Breast epithelium (tissue), 4 donors: ENCODE measurements at places on chromosomes 1 and 21.
A peak's percentile ranks its signal among the peaks of the same experiment; 100 is the strongest.

DNA sequence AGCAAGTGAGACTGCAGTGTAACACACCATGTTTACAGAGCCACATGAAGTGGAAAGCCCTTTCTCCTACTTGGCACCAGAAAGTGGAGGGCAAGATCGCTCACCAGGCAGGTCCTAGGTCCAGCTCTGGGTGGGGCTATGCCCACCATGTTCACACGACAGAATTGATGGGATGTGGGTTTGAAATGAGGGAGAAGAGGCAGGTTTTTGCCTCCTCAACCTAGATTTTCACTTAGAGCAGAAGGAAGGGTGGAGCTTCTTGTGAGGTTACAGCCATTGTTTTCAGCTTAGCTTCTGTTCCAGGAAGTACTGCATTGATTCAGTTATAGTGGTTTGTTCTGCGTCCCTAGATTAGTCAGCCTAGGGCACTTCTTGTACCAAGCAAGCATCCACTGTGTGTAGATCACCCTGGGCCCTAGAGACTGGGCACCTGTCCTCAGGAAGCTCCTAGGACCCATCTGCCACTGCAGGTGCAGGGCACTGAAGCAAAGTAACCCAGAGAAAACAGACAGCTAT is 2.3 kb downstream of the CD53 start:
- DNase-seq = no peak

DNA sequence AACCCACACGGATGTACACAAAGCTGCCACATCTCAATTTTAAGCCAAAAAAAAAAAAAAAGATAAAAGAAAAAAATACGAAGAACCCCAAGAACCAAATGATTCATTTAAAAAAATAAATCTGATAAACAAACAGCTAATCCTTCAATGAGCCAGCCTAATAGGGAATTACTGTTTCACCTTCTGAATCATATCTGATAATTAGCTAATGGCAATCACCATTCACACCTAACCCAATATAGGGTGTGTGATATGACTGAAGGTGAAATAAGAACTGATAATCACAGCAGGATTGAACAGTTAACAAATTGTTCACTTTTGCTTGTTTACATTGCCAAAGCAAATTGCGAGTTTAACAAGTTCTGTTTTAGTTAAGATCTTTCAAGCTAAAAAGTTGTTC is 61.4 kb downstream of the LAMC2 start:
- no peak for DNase-seq

DNA sequence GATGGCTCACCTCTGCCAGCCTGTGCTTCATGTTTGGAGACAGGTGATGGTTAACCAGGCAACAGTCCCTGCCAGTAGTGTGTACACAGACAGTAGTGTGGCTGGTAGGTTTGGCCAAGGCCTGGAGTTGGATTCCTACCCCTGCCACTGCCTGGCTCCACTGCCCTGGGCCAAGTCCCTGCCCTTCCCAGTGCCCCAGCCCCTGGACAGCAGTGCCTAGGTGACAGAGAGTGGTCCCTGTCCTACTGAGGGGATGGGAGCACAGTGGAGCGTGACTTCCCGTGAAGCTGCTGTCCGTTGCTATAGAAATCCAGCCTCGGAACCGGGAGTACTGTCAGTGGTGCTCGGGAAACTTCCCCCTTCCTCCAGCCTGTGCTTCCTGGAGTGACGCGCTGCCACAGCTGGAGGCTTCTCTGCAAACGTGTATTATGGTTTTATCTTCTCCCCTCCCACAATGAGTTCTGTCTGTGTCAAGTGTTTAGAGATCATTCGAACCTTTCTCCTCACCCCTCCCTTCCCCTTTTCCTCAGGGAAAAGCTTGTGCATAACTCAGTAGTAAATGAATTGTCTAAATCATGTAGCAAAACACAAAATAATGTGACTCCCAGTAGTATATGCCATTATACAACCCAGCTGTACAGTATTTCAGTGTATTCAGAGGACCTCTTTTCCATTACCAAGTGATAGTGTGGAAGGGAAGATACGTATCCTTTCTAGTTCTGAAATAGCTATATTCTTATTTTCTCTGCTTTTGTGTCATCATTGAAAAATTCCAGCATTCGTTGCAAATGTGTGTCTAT is 73.4 kb downstream of the GALNT2 start:
- no peak for DNase-seq

GRCh38 chr1:228405979-228406228 is 731 bp downstream of the TRIM11 start:
- DNase-seq = no peak

DNA sequence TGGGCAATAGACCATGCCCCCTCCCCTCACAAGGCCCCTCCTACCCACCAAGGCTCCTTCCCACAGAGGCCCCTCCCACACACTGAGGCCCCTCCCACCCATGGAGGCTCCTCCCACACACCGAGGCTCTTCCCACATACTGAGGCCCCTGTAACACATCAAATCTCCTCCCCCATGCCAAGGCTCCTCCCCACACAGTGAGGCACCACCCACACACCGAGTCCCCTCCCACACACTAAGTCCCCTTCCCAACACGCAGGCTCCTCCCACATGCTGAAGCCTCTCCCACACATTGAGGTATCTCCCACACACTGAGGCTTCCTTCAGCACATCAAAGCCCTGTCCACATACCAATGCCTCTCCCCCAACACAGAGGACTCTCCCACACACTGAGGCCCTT is 391.8 kb downstream of the CAMTA1 start:
- DNase-seq = no peak

DNA sequence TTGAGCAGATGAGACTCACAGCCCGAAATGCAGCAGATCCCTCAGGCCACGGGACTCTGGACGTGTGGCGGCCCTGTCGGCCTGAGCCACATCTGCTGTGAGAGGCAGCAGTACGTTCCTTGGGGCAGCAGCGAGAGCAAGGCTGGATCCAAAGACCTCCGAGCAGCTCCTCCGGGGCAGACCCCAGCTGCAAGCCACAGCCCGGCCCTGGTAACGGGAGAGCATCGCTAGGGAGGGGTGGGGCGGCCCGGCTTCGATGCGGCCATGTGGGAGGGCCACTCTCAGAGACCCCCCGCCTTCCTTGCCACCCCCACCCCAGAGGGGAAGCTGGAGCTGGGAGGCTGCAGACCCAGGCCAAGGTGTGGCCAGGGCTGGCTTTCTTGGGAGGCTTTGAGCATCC is 17.8 kb downstream of the PRKCZ start:
- no peak for DNase-seq

GRCh38 chr1:35518183-35518582 is 39.0 kb downstream of the KIAA0319L start:
- DNase-seq = no peak

- no peak for DNase-seq
These were observed 248.3 kb upstream of the KAZN start for GRCh38 chr1:14350197-14350596.

DNA sequence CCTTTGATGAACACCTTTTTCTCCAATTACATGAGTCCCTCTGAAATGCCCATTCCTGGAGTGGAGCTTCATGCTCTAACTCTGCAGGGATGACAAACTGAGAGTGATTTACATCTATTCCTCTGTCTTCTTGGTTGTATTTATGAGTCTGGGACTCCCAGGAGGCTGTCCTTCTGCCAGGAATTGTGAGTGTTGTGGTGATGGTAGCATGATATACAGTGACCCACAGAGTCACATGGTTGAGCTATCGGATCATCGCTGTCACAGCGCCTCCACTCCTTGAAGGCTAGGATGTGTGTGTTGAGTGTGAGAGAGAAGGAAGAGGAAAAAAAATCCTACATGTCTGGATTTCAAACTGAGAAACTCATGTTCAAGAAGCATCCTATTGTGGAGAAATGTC is 163.4 kb upstream of the CACNA1E start:
- DNase-seq = no peak

GRCh38 chr1:31714442-31715086 is 10.7 kb upstream of the COL16A1 start:
- DNase-seq = peak; percentile 47

DNA sequence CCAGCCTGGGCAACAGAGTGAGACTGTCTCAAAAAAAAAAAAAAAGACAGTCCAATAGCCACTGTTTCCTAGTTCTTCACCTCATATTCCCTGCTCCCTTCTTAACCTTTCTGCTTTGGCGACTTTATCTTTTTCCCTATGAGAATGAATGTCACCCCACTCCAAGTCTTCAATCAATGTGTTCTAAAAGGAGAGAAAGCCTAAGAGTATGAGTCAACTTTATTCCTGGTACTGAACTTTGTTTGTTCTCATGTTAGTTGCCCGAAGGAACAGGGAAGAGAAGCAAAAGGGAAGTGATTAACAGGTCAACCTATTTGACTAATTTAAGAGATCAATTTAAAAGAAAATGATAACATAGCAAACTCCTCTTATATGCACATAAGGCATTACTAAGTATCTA is 39.9 kb upstream of the SLC16A1 start:
- no peak for DNase-seq

- DNase-seq = no peak
These were observed 102.6 kb downstream of the ZNF644 start for GRCh38 chr1:90919190-90919719.

- no peak for DNase-seq
These were observed 34.4 kb downstream of the KLHL20 start for GRCh38 chr1:173749137-173749536.

- no peak for DNase-seq
These were observed 12.1 kb upstream of the LRP8 start for GRCh38 chr1:53339736-53340635.

GRCh38 chr1:201169971-201170532 is 15.8 kb upstream of the TMEM9 start:
- DNase-seq = no peak

DNA sequence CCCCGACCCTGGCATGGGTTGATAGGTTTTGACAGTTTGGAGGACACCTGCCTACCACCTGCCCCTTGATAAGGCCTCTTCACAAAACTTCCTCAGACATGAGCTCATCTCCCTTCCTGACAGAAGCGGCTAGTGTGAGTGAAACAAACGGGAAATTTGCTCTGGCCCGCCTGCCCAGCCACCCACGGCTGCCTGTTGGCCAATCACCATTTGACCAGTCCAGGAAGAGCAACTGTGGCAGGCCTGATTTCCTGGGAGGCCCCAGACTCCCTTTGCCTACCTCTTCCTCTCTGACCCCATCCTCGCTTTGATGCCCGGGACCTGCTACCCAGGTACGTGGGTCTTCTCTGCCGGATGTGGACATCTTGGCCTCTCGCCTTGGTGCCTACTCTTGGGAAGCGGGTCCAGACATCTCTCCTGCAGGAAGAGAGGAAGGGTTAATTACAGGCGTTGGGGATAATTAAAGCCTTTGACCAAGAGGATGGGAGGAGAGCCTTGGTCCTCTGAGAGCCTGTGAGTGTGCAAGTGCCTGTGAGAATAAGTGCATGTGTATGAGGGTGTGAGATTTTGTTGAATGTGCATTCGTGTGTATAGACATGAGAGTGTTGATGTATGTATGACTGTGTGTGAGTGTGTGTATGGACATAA is 1.1 kb upstream of the EPHA2 start:
- no peak for DNase-seq

GRCh38 chr1:33358795-33359503 is 38.1 kb upstream of the A3GALT2 start:
- DNase-seq = no peak

GRCh38 chr1:40421431-40422384 is 28.6 kb upstream of the ZFP69B start:
- no peak for DNase-seq

GRCh38 chr1:158819461-158820443 is 11.4 kb upstream of the MNDA start:
- no peak for DNase-seq

GRCh38 chr1:228013935-228014930 is 7.4 kb downstream of the WNT3A start:
- peak; percentile 66 for DNase-seq

GRCh38 chr1:175073061-175073460 is 5.4 kb downstream of the TNN start:
- DNase-seq = no peak

- no peak for DNase-seq
These were observed 35.4 kb downstream of the ADCY10 start for GRCh38 chr1:167878372-167879160.

- DNase-seq = no peak
These were observed 10.7 kb downstream of the SH2D2A start for GRCh38 chr1:156805766-156806511.
